ENCODE measurements at places on chromosomes 2 and 18. TPM values are rescaled to one million over a fixed set of nuclear protein-coding genes. Genes with fewer than 3 reads are reported as not detected.

- no peaks in the 10 kb centered on the region for H3K4me1 ChIP-seq
- H3K27ac ChIP-seq = no peak overlapping the region
- H3K4me3 ChIP-seq = no peak overlapping the region
- H3K36me3 ChIP-seq = no peaks in the 10 kb centered on the region
- no peaks in the 10 kb centered on the region for H3K27me3 ChIP-seq
- DNase-seq = peak; percentile 32
Measured at GRCh38 chr18:65523461-65523860, 227.4 kb upstream of the CDH7 start.

GRCh38 chr2:69080071-69080470, 67.1 kb downstream of the ANTXR1 start:
- peaks cover 22% of the 10 kb centered on the region for H3K36me3 ChIP-seq
- H3K4me3 ChIP-seq = no peak overlapping the region
- peaks cover 14% of the 10 kb centered on the region for H3K4me1 ChIP-seq
- 0 out of 2 replicates have a peak overlapping the region, but pooled peaks have one; percentile 5 for H3K27ac ChIP-seq

GRCh38 chr18:14092625-14093306, 39.5 kb downstream of the ZNF519 start:
- H3K4me3 ChIP-seq = no peak overlapping the region
- peaks cover 24% of the 10 kb centered on the region for H3K36me3 ChIP-seq
- no peaks in the 10 kb centered on the region for H3K27me3 ChIP-seq

DNA sequence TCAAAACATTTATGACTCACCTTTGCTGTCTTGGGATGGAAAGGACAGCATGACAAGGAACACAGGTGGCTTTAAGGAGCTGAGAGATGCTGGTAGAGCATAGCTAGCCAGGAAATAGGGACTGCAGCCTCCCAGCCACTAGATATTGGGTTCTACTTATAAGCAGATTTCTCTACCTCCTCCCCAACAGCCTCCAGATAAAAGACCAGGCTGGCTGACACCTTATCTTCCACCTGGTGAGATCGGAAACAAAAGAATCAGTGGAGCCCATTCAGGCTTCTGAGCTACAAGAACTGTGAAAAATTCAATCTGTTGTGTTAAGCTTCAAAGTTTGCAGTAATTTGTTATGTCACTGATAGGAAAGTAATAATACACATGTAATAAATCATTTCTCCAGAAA, 1278.5 kb upstream of the ZEB2 start:
- DNase-seq = no peak
- H3K4me1 ChIP-seq = peaks cover 14% of the 10 kb centered on the region
- no peak overlapping the region for H3K27ac ChIP-seq

C2orf92 gene
- total RNA-seq = 6.9 TPM

CABLES1 gene
- 15.4 TPM for total RNA-seq

GPR45 gene
- total RNA-seq = not detected

Data from WTC11 (cell line).